ENCODE measurements at places on chromosomes 5 and 9.

DNA sequence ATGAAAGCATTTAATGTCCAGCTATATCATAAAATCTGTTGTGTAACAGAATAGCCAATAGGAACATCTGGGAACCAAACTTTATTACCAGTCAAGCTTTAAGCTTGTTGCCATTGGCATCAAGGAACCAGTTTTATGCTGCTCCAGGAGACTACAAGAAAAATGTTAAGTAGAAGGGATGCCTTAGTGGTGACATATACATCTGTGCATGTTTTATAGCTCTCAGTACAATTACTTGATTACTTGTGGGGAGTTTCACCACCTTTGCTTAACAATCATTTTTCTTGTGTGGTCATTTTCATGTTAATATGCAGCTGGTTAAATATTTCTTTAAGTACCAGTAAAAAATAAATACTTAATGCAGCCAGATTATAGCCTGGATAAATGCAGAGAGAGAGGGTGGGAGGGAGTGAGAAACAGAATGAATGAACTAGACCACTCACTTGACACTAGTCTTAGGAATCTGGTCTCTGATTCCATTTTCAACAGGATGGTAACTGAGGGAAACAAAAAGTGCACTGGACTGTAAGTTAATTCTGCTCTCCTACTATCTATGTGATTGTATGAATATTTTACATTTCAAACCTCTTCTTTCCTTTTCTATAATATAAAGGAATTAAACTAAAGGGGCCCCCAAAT, 35.7 kb upstream of the LURAP1L start:
- no peak for DNase-seq

DNA sequence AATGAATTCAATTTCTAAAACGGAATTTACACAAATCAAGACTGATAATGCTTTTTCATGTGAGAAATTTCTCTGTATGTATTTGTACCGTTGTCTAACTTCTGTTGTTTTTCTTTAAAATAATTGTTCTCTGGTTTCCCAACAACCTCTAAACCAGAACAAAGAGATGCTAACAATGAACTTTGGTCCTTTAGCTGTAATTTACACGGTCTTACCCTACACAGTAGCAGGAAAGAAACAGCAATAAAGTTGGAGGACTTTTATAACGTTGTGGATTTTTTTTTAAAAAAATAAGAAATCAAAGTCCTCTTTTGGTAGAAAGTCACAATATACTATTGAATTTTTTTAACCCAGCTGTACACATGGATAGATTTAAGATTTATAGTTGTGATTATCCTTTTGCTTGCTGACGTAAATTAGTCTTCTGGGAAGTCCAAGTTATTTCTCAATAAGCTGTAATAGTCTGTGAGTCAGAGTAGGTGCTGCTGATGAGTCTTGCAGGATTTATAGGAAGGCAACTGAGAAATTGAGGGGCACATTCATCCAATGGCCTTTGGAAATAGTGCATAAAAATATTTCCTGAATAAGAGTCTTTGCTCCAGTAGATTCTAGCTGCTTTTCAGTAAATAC, 76.8 kb upstream of the PCSK1 start:
- DNase-seq, result no peak

GRCh38 chr5:135591277-135591676, 12.5 kb upstream of the CXCL14 start:
- peak; percentile 40 for DNase-seq

- DNase-seq, result no peak
These were observed 106.0 kb downstream of the PALM2AKAP2 start for GRCh38 chr9:109886041-109886440.

- peak; percentile 89 for DNase-seq
These were observed 26.3 kb upstream of the GABRP start for GRCh38 chr5:170757182-170757601.

DNA sequence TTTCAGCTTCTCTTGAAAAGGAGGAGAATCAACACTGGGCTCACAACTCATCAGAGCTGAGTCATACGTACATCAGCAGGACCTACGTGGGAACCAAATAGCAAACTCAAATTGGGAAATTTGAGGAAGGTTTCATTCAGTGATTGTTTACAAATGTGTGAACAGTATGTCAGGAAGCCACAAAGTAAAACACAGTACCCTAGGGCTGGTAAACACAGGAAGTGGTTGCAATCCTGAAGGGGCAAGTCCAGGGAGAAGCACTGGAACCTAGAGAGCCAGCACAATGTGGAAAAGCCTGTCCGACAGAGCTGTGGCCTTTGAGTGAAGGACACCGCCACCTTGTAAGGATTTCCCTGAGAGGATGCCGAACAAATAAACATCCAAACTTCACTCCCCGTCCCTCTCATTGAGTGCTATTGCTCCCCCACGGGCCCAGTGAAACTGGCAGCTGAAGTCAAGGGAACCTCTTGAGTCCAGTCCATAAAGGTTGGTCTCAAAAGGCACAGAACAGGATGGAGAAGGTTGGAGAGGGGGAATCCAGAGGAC, 26.7 kb upstream of the RICTOR start:
- DNase-seq, result peak; percentile 78

- no peak for DNase-seq
These were observed 42.9 kb downstream of the RNF145 start for GRCh38 chr5:159166416-159166815.

DNA sequence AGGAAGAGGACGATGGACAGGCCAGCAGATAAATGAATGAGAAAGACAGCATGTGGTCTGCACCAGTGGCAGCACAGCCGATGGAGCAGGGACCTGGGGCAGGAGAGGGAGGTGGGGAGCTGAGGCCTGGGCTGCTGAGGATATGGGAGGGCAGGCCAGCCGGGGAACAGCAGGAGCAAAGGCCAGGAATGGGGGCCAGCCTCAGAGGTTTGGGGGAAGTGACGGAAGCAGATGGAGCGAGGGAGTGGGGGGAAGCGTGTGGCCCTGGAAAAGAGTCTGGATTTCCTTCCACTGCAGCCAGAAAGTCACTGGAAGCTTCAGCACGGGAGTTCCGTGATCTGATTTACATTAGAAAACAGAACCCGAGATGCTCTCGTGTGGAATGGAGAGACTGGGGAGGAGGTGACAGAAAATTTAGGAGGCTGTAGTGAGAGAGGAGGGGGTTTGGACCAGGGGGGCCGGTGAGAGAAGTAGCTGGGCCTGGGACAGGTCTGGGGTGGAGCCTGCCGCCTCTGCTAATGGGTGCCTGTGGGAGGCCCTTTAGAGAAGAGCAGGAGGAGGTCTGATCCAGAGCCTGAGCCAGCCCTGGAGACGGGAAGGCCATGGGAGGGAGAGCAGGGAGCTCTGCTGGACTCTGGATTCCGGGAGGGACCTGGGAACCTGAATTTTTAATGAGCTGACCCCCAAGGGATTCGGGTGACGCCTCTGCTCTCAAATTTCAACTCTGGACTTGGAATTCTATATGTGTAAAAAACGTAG, 65.4 kb downstream of the TSPAN17 start:
- DNase-seq, result no peak

DNA sequence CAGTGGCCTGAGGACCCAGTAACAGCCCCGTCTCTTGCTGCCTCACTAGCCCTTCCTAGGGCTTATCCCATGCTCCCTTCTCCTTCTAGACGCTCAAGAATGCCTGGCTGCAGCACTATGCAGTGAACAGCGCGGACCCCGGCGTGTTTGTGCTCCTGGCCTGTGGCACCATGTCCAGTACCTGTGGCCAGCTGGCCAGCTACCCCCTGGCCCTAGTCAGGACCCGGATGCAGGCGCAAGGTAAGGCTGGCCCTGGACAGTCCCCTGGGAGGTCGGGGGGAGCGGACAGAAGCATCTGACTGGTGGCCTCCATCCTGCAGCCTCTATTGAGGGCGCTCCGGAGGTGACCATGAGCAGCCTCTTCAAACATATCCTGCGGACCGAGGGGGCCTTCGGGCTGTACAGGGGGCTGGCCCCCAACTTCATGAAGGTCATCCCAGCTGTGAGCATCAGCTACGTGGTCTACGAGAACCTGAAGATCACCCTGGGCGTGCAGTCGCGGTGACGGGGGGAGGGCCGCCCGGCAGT, 20.5 kb downstream of the PTGES2 start:
- DNase-seq, result no peak

- DNase-seq, result no peak
These were observed 19.3 kb downstream of the SLIT3 start for GRCh38 chr5:169281625-169282024.

DNA sequence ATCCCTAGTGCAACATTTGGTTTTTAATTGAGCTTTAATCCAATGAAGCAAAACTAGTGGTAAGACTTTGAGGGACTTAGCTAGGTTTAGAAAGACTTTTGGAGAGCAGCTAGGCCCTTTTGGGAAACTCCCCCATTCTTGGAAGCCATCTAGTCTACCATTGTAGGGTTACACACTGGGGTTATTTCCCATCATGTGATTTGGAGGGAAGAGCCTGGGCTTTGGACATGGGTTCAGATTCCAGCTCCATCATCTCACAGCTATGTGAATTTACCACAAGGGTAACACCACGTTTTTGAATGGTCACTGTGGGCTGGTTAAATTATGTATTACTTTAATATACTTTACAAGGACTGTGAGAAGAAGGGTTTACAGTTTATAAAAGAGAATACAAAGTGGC, 18.3 kb upstream of the TNFSF15 start:
- DNase-seq, result no peak

GRCh38 chr9:76932757-76933156, 26.8 kb upstream of the PRUNE2 start:
- no peak for DNase-seq

DNA sequence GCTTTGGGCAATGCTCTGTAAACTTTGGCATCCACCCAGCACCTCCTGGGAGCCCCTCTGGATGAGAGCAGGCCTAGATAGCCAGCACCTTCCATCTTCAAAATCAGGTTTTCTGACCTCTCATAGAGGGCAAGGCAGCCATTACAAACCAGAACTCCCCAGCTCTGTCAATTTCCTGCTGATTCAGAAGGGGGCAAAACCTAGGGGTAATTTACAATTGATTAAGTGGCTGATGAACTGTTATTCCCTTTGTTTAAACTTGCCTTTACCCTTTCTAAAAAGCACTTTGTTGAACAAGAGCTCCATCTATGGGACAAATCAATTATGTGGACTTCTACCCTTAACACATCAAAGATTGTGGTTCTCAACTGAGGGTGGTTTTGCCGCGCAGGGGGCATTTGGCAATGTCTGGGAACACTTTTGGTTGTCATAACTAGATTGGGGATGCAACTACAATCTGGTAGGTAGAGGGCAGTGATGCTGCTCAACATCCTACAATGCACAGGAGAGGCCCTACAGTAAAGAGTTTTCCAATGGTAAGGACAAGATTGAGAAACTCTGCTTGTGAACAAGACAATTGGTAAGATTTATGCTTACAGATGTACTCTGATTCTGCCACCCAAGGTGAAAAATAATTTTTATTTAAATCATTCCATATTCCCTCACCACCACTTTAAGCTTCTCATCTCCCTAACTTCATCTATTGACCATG, 184.1 kb downstream of the MARCHF11 start:
- DNase-seq, result peak; percentile 49

- DNase-seq, result no peak
These were observed 22.8 kb downstream of the RGS3 start for GRCh38 chr9:113486327-113486726.

Data from DMS53 (cell line).